ENCODE measurements at places on chromosomes 5 and 9.
A peak's percentile ranks its signal among the peaks of the same experiment; 100 is the strongest.

- DNase-seq = no peak
These were observed 89.2 kb downstream of the ANKRD33B start for GRCh38 chr5:10653043-10653442.

DNA sequence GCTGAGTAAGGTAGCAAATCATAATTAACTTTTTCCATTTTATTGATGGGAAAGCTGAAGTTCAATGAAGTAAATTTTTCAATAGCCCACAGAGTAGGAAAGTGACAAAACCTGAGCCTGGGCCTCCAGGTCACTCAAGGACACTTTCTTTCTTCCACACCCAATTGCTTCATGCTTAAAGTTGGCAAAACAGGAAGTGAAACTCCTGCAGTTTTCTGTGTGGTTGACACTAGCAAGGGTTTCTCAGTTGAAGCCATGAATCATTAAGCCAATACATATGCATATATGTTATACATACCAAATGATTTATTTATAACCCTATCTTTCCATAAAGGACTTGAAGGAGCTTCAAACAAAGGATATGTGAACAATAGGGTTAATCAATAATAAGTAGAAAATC is 13.9 kb downstream of the TLR4 start:
- DNase-seq = no peak

GRCh38 chr9:73441890-73442818 is 290.5 kb downstream of the ANXA1 start:
- DNase-seq = no peak

DNA sequence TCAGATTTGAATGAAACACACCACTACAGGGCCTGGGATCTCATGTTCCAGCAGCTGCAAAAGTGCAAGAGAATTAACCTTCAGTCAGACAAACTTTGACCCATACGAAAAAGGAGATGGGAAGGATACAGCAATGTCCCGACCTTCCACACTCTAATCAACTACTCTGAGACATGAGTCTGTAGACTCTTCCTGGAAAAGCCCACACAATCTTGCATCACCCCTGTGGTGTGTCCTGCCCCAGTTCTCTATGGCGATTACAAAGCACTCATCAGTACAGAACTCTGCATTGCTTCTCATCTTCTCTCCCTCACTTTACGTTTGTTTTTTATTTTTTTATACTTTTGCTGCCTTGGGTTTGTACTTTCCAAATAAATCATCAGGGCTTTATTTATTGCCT is 241.0 kb upstream of the KIF2A start:
- no peak for DNase-seq

- no peak for DNase-seq
These were observed 19.0 kb downstream of the C9orf152 start for GRCh38 chr9:110188991-110189390.

GRCh38 chr5:83322273-83322924 is 149.1 kb upstream of the VCAN start:
- DNase-seq = no peak

DNA sequence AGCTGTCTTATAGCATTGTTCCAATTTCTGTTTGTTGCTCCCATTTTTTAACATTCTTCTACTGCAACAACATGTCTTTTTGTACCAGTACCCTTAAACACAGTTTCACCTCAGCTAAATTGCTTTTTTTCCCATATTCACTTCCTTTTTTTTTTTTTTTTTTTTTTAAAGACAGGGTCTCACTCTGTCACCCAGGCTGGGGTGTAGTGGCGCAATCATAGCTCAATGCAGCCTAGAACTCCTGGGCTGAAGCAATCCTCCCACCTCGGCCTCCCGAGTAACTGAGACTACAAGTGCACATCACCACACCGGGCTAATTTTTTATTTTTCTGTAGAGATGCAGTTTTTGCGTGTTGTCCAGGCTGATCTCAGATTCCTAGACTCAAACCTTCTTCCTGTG is 161.3 kb downstream of the NIPBL start:
- DNase-seq = no peak

- no peak for DNase-seq
These were observed 681.4 kb downstream of the NR2F1-AS1 start for GRCh38 chr5:92899611-92900010.

DNA sequence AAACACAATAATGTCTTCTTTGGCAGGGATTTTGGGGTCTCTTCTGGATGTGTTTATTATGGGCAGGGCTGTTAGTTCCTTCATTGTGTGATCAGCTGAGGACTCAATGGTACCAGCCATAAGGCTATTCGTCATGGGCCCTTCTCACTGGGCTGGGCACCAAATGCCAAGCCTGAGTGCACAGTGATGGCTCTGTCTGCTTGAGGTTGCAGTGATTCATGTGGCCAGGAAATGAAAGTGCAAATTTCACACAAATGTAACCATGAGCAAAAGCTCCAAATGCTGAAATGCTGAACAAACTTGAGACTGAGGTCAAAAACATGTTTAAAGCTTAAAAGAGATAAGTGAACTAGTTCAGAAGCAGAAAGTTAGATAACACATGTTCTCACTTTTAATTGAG is 191.0 kb downstream of the TARS1 start:
- no peak for DNase-seq

- DNase-seq = no peak
These were observed 50.4 kb upstream of the GGTA1 start for GRCh38 chr9:121550041-121550440.

DNA sequence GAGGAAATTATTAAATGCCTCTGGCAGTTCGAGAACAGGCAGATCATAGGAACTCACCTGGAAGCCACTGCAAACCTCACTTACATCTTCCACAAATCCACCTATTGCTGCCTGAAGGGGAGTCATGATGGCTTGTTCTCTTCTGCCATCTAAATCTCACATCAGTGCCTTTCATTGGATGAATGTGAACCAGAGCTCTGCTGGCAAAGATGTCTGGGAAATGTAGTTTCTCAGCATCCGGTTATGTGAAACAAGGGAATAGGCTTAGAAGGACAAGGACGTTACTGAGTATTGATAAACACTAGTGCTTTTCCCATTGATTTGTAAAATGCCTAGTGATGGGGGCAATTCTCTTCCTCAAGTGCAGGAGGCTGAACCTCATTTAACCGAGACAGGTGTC is 483.3 kb downstream of the ARHGEF28 start:
- DNase-seq = no peak

DNA sequence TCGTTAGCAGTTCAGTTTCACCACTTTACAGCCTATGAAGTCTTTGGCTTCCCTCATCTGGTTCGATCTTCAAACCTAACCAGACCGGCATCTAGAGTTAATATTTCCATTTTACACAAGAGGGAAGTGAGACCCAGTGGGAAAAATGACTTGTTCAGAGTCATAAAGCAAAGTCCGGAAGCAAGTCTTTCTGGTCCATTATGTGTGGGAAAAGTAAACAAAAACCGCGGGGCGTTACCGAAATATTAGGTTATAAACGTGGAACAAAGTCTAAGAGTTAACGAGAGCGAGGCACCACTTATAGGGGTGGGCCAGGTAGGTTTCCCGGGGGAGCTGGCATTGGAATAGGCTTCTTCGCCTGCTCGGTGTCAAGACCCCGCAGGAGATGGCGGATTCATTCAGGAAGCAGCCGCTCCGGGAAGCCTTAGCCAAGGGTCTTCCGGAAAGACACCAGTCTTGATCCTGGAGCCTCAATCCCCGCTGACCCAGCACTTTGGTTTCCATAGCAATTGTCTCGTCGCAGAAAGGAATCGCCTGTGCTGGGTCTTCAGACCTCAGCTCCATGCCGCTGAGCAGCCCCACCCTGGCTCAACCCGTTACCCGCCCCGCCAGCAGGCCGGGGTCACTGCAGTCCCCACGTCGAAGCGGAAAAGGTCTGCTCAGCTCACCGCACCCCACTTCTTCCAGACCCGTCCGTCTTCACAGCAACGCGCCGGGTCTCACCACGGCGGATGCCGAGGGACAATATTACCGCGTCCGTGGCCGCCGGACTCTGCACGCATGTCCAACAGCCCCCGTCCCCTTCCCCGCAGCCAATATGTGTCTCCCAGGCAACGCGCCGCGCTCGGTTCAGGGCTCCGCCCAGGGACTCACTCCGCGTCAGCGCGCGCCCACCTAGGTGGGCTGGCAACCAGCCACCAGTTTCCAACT is at the start of gene C5orf52:
Gene C5orf52 (plus strand): TSS at position 872 of the 930 bp plus-strand sequence. CDS start 82 bp downstream, outside the sequence.
- DNase-seq = peak; percentile 16

GRCh38 chr5:131521252-131521651 is 113.8 kb downstream of the RAPGEF6 start:
- no peak for DNase-seq

- DNase-seq = no peak
These were observed 132.6 kb downstream of the SPOCK1 start for GRCh38 chr5:137366526-137366925.

GRCh38 chr9:14987858-14988257 is 77.6 kb upstream of the FREM1 start:
- no peak for DNase-seq

DNA sequence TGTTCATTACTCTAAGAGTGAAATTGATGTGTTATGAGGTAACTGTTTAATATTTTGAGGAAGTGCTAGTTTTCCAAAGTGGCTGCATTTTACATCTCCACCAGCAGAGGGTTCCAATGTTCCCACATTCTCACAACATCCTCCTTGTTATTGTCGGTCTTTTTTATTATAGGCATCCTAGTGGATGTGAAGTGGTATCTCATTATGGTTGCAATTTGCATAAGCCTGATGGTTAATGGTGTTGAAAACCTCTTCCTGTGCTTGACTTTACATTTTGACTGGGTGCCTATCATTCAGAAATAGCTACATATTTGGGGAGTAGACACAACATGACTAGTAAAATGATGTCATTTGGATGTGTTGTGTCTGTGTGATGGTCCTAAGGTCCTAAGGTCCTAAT is 143.6 kb downstream of the MRPS30 start:
- no peak for DNase-seq

- no peak for DNase-seq
These were observed 121.7 kb downstream of the TUSC1 start for GRCh38 chr9:25556540-25556939.

DNA sequence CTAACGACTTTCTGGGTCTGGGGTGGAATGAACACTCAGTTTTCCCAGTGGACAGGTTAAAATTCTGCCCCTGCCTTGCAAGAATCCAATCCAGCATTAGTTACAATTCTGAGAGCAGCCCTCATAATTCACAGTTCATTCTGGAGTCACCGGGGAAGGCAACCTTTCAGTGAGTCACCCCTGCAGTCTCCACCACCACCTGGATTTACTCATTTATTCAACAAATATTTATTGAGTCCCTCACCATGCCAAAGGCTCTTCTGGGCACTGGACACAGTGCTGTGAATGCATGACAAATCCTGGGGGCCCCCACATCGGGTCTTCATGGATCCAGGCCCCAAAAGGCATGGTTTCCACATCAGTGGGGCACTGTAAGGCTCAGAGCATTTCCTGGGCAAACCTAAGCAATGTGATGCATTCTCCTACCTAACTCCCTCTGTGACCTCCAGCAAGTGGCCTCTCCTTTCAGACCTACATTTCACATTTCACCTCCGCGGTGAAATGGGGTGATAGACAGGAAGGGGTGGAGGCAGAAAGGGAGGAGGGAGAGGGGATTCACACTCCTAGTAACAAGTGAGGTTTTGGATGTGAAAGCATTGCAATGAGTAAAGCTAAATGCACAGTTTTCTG is 6.4 kb upstream of the MSX2 start:
- DNase-seq = no peak

DNA sequence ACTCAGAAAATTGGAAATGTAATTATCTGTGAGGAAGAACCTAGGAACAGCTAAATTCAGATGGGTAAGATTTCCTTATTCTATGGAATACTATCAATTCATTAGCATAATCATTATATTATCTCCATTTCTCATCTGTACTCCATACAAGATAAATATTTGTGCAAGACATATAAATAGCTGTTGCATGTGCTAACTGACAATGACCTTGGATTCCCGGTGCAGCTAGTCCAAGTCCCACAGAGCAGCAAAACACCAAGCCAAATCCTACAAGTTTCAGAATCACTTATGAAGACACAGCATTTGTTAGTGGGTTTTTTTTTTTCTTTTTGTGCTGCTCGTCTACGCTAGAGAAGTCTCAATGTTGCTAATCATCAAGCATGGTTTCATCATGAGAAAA is 64.8 kb downstream of the NUDT12 start:
- no peak for DNase-seq

DNA sequence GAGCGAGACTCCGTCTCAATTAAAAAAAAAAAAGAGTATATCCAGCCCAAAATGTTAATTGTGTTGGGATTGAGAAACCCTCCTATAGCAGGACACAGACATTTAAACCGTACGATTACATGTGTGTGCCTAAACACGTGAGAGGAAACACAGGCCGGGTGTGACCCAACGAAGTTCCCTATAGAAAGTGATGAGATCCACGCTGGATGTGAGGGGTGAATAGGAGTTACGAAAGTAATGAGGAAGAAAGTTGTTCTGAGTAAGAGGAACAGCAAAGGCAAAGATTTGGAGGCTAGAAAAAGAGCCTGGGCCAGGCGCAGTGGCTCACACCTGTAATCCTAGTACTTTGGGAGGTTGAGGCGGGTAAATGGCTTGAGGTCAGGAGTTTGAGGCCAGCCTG is 13.6 kb downstream of the NAIF1 start:
- no peak for DNase-seq

GRCh38 chr9:107992271-107992670 is 502.7 kb upstream of the KLF4 start:
- no peak for DNase-seq

DNA sequence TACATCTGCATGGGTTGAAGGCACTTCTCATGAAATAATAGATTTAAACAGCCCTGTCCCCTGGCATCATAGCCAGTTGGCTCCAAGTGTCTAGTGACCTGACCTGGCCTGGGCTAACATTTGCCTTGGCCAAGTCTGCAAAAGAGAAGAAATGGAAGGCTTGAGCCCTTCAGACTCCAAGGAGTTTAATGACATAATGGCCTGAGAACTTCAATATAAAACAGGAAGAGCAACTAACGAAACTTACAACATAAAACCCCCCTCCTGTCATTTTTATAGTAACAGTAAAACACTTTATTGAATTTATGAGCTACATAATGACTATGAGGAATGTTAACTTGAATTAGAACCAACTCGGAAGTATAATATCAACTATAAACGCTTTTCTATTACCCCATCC is 218.8 kb upstream of the TBCA start:
- DNase-seq = no peak

DNA sequence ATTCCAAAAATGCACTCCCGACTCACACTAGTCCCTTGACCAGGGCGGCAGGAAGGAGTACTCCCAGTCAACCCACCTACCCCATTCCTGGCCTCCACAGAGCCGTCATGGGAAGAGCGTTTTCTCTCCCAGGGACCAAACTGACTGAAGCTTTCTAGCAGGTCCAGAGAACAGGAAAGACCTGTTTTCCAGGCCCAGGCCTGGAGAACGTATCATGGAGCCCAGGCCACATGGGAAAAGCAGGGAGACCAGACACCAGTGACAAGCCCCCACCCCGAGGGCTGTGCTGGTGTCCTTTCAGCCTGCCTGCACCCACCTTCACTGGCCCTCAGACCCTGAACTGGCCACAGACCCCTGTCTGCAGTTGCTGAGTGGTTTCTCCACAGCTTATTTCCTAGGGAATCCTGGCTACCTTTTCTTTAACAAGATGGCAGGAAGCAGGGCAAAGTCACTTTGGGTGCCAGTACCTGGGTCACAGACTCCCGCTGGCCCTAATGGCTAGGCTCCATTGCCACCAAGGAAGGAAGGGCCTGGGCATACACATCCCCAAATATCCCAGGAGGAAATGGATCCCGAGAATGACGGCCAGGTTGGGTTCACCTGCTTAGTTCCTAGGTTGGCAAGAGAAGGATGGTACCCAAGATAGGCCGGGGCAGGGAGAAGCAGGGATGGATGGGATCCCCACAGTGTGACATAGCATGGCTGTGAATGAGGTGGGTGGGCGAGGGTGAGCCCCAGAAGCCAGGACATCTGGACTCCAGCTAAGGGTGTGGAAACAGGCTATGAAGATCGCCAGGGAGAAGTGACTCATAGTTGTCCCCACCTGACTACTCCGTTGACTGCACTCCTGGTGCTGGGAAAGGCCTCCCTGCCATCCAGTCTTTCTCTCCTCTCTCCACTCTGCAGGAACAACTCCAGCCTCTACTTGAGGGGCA is 12.2 kb downstream of the CCNI2 start:
- no peak for DNase-seq
